ENCODE measurements at places on chromosomes 12 and 14.
A peak's percentile ranks its signal among the peaks of the same experiment; 100 is the strongest.

- DNase-seq = no peak
Measured at GRCh38 chr12:57171668-57172067, 24.2 kb upstream of the LRP1-AS start.

- no peak for DNase-seq
Measured at GRCh38 chr14:64721899-64722298, 17.7 kb downstream of the PLEKHG3 start.

- DNase-seq = no peak
Measured at GRCh38 chr12:83261998-83262397, 575.3 kb downstream of the TMTC2 start.

- DNase-seq = no peak
Measured at GRCh38 chr14:43411841-43412240, 1095.2 kb downstream of the FSCB start.

DNA sequence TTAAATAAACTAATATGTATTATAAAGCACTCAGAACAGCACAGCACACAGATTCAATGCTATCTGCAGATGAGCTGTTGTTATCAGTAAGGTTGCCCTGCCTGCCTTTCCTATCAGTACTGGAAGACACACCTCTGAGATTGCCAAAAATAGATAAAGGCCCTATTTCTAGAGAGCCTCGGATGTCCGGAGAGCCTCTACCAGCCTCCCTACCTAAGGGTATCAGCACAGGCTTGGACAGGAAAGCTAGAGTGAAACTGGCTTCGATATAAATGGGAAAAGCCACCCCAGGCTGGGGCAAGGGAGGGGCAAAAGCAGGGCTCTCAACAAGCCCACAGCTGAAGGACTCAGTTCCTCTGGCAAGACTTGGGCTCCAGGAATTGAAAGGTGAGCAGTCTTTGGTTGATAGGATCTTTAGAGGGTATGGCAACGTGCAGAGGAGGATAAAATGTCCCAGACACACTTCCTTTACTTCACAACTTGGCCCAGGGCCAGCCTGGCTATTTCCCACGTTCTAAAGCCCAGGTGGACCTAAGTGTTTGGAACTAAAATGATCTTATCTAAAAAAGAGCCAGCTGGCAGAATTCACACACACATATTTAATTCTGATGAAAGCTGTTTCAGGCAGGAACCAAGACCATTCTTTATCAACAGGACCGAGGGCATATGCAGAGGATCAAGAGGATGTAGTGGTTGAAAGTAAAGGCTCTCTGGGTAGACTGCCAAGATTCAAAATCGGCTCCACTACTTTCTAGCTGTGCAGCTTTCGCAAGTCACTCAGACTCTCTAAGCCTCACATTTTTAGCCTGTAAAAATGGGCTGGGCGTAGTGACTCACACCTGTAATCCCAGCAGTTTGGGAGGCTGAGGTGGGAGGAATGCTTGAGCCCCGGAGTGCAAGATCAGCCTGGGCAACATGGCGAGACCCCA, 37.8 kb upstream of the ITPR2 start:
- DNase-seq = no peak

DNA sequence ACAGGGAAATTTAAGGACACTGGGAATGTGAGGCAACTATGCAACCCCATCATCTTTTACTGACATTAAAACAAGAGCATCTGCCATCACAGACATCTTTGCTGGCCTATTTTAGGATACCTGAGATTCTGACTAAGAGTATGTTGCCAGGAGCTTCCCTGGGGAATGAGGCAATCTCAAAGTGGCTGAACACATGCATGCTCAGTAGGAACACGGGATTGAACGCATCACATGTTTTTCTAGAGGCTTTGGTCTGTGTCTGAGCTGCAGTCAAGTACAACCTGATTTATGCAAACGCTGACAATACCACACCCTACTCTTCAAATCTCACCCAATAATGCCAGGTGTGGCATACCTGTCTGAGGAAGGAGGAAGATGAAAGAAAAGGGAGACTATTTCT, 416.5 kb downstream of the NELL2 start:
- DNase-seq = no peak

DNA sequence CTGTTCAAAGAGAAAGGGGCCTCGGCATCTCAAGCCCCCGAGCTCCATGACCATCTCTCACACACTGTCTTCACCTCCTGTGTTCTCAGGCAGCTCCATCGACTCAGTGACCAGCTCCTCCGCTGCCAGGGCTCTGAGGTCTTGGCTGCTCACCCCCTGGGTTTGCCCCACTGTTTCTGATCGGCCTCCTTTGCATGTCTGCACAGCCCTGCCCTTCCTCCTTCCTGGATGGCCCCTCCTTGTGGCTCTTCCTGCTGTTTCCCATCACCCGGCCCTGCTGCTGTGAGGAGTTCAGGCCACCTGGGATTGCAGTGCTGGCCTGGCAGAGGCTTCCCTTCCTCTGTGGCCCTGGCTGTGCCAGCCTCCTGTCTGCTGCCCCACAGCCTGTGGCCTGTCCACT, 38.1 kb upstream of the PIWIL1 start:
- DNase-seq = no peak

DNA sequence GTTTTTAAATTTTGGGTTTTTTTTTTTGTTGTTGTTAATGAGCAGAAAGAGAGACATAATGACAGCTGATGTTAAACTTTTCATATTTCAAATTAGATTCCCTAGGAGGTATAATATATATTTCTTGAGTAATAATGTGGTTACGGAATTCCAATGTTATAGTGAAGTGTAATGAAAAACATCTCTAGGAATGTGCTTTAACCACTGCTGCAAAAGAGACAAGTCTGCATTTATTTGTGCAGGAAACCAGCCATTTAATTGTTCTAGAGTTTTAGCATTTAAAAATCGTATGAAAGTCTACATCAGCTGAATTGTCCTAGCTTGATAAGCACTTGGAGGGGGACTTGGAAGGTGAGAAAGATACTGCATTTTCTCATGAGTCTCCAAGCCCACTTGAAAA, 14.3 kb downstream of the SERPINA10 start:
- no peak for DNase-seq

GRCh38 chr14:81323093-81323492, 77.0 kb downstream of the STON2 start:
- no peak for DNase-seq

DNA sequence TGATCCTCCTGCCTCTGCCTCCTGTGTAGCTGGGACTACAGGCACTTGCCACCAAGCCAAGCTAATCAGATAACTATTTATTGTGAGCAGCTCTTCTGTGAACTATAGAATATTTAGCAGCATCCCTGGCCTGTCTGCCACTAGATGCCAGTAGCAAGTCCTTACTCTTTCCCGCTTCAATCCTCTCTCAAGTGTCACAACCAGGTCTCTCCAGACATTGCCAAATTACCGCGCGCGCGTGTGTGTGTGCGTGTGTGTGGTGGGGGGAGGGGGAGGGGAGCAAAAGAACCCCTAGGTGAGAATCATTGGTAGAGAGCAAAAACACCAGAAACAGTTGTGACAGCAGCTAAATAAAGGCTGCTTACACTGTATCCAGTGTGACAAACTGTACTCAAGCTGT, 49.9 kb downstream of the PPP2R5E start:
- no peak for DNase-seq

DNA sequence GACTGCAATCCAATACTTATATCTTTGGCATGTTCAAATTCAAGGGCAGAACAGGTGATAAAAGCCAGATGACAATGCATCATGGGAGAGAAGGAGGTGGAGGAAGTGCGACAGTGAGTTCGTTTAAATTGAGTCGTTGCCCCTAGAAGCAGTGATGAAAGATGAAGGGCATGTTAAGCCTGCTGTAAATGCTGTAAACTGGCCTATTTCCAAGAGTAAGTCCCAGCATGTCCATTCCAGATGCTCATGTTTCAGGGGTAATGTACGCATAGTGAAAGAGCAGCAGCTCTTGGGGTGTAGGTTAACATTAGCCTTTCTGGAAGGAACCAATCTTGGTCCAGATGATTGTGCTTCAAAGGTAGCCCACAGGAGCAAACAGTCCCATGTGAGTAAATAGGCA, 97.1 kb downstream of the C2CD5 start:
- peak; percentile 17 for DNase-seq

DNA sequence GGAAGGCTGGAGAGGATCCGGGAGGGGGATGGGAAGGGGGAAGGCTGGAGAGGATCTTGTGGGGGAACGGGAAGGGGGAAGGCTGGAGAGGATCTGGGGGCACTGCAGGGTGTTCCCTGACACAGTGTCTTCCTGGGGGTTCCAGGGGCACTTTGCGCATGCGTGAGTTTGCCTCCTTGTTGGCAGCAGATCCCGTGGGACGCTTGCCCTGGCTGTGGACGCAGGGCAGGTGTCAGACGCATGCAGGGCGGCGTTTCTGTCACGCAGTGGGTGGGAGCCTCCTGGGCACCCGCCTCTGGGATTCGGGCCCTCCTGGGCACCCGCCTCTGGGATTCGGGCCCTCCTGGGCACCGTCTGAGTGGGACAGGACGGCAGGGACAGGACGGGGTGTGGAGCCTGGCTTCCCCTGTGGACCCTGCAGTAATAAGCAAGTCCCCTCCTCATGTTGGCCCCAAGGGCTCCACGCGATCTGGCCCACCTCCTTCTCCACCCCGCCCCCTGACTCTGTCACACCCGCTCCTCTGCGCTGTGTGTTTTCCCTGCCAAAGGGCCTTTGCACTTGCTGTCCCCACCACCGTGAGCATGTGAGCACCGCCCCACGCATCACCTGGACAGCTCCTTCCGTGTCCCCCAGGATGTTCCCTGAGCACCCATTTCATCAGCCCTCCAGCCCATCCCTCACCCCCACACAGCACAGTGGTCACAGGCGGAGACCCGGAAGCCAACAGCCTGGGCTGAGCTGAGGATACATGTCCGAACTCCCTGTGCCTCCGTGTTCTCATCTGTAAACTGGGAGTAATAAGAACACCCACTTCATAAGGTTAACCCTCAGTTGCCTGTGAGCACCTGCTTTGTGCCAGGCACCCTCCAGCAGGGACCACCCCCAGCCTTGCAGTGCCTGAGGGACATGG, 4.4 kb downstream of the MMP17 start:
- no peak for DNase-seq

- DNase-seq = no peak
Measured at GRCh38 chr12:121391619-121392324, 8.1 kb upstream of the RNF34 start.

DNA sequence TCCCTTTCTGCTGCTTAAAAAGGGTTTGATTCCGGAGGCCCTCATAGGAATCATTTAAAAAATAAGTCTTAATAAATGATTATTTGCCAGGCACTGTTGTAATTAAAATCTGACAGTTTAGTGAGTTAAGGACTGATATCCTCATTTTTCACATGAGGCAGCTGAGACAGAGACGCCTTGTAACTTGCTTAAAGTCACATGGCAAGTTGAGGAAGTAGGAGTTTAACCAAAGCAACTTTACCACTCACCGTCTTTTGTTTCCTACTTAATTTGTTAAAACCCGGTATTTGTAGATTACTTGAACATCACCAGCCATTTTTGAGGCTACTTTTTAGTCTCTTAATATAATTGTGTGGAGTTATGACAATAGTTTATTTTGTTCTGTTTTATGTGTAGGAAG, 2.4 kb downstream of the TIGAR start:
- no peak for DNase-seq

Measured in NCI-H2081 treated with DMSO at 0.1 percent for 48 hours (cell line).